ENCODE measurements at places on chromosomes 12 and 14. TPM values are rescaled to one million over a fixed set of nuclear protein-coding genes. Genes with fewer than 3 reads are reported as not detected.

DNA sequence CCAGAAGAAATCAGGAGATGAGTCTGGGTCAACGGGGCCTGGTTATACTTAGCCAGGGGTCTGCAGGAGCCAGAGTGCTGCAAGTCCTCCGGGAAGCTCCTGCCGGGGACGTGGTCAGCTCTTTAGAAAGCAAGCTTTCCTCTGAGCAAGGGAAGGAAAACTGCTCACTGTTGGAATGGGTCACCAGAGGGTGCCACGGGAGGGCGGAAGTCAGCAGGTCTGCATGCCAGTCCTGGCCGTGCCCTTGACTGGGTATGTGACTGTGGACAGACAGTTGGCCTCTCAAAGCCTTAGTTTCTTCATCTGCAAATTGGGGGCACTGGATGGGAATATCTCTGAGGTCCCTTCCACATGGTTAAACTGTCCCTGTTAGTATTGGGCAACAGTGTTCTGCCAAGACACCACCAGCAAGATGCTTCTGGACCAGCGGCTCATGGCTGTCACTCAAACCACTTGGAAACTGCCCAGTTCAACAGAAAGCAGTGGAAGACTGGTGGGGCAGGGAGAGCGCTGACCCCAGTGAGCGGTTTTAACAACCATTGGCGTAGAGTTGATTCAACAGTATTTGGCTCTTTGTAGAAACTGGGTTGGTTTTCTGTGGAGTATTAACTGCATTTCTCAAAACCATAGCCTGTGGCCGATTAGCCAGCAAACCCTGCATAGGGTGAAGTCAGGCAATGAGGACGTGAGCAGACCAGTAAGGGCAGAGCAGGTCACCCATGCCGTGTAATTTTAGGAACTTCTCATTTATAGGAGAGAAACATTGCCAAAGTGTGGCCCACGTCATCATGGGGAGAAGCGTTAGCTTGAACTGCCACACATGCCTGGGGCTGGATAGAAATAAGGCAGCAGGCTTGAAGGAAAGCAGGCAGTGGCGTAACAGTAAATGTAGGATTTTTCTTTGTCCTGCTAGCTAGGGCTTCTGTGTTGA is 163.9 kb upstream of the PRMT8 start:
- no peak for DNase-seq
- H3K36me3 ChIP-seq = no peaks in the 10 kb centered on the region
- H3K27ac ChIP-seq = no peak overlapping the region
- H3K27me3 ChIP-seq = no peaks in the 10 kb centered on the region
- H3K4me1 ChIP-seq = no peaks in the 10 kb centered on the region

DNA sequence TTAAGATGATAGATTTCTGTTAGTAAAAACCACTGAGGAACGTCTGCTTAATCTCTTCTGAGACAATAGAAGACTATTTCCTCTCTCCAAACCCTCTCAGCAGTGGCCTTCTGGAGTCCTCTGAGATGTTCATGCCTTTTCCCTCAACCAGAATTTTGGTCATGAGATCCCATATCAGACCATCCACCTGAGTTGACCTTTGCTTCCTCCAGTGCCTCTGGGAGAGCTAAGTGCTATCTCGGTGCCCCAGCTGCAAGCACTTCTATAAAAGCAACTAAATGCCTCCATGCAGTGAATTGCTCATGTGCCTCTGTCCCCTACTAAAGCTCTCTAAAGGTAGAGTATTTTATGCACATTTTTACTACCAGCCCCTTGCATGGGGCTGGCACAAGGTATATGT is 172.8 kb upstream of the BCL2L14 start:
- H3K27ac ChIP-seq = no peak overlapping the region
- H3K36me3 ChIP-seq = no peaks in the 10 kb centered on the region
- no peaks in the 10 kb centered on the region for H3K4me1 ChIP-seq
- no peak for DNase-seq

ZFHX2 gene
- total RNA-seq = 0.22 TPM

CPSF2 gene
- total RNA-seq = 65.4 TPM

PPP1R1A gene
- not detected for total RNA-seq

CEBPE gene
- 0.13 TPM for total RNA-seq

FAM181A gene
- total RNA-seq = not detected

FOXG1 gene
- total RNA-seq = 3.0 TPM
